ENCODE measurements at places on chromosomes 3 and 15. TPM values are rescaled to one million over a fixed set of nuclear protein-coding genes. Genes with fewer than 3 reads are reported as not detected.

Gene HHATL
- not detected for total RNA-seq

Gene PRSS50
- total RNA-seq = not detected

Gene CADPS
- total RNA-seq = not detected

Gene DPPA4
- total RNA-seq = not detected

Gene FANCD2OS
- total RNA-seq = not detected

Gene TGM4
- total RNA-seq = 0.33 TPM

Gene RAB6B
- 0.98 TPM for total RNA-seq

Gene PLEKHO2
- 43.7 TPM for total RNA-seq

Gene C3orf62
- total RNA-seq = 0.98 TPM

Gene TMEM212
- total RNA-seq = not detected

Gene CYP1A1
- 10.5 TPM for total RNA-seq

Gene SEMA3G
- 18.2 TPM for total RNA-seq

Gene TRPM1
- 0.38 TPM for total RNA-seq

Gene RBP2
- not detected for total RNA-seq

Gene PLSCR4
- 176 TPM for total RNA-seq

Gene HCLS1
- 34.3 TPM for total RNA-seq

Gene PLA2G4D
- not detected for total RNA-seq

Gene GOLGA6B
- not detected for total RNA-seq

Gene CCK
- total RNA-seq = not detected

Gene NISCH
- total RNA-seq = 98.8 TPM

Gene BNC1
- 5.2 TPM for total RNA-seq

All from vein endothelial cell (primary cell).